ENCODE measurements at places on chromosomes 7 and 10.

GRCh38 chr10:67935223-67935622, 50.8 kb downstream of the SIRT1 start:
- no peak for DNase-seq

DNA sequence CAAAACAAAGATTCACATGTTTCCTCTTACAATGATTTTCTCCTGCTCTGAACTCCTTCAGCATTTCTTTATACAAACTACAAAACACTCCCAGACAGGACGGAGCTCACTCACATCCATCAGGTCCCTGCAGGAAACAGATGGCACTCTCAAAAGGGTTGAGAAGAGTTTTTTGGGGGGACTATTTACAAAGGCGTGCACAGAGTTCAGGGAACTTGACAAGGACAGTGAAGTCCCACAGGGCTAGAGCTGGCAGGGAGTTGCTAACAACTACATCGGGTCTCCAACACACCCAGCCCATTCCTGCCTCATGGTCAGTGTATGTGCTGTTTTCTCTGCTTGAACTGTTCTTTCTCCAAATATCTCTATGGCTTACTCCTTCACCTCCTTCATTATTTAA, 24.7 kb upstream of the YAE1 start:
- DNase-seq = no peak

DNA sequence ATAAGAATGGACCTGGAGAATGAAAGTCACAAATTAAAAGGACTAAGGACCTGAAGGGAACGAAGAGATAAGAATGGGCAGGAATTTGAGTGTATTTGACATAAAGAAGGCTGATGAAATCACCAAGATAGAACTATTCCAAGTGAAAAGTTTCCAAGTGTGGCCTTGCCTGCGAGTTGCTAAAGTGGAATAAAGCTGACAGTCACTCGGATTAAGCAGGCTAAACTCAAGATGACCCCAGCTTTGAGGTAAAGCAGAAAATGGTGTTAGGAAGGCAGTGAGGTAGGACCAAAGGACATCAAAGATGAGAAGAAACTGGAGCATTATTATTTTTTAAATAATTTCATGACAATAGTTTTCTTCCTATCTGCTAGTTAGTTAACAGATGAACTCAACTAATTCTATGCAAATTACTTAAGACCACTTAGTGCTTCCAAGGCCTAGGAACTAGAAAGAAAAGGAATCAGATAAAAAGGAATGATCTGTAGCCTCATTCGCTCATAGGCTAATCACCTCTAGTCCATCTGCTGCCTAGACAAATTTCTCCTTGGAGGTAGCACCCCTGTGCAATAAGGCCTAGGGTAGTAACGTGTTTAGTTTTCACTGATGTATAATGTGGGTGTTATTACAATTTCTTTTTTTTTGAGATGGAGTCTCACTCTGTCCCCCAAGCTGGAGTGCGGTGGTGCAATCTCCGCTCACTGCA, 34.5 kb downstream of the EZH2 start:
- DNase-seq = no peak

GRCh38 chr10:5775685-5776084, 37.5 kb downstream of the GDI2 start:
- DNase-seq = no peak

GRCh38 chr7:157518514-157519175, 181.8 kb downstream of the DNAJB6 start:
- no peak for DNase-seq

GRCh38 chr10:86314616-86315548, 51.7 kb downstream of the GRID1 start:
- DNase-seq = no peak

GRCh38 chr10:76727038-76727437, 910.6 kb downstream of the KCNMA1 start:
- DNase-seq = no peak

DNA sequence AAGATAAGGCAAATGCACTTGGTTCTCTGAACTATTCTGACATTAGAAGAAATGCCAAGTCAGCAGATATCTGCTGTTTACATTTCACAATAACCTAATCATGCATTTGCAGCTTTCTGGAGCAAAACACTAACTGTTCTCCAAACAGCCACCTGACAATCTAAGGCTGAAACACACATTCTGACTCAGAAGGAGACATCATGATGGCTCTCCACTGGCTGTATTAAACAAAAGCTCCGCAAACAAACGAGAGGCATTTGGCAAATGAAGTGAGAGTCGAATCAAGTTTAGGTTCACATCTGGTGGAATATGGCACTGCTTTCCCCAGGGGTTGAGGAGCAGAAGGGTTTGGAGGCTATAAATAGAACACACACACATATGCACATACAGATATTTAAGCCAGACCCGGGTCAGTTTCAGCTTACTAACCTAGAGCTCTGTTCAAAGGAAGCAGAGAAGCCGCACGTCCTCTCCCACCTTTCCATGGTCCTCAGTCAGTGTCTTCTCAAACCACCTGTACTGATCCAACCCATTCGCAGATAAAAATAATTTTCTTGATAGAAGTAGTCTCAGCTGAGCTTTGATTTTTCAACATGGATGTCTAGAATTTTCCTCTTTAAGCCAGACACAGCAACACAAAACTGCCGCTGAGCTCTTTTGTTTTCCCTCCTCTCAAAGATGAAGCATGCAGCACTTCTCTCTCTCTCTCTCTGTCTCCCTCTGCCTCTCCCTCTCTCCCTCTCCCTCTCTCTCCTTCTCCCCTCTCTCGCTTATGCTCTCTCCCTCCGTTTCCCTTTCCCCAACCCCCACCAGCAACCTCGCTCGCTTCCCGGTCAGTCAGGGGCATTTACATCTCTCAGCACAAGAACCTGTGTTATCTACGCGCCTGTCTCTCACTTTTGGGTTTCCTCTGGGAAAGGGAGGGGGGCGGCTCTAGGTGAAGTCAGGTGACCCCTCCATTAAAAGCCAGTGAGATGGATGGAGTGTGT, 682.8 kb downstream of the MAGI2 start:
- DNase-seq = no peak

DNA sequence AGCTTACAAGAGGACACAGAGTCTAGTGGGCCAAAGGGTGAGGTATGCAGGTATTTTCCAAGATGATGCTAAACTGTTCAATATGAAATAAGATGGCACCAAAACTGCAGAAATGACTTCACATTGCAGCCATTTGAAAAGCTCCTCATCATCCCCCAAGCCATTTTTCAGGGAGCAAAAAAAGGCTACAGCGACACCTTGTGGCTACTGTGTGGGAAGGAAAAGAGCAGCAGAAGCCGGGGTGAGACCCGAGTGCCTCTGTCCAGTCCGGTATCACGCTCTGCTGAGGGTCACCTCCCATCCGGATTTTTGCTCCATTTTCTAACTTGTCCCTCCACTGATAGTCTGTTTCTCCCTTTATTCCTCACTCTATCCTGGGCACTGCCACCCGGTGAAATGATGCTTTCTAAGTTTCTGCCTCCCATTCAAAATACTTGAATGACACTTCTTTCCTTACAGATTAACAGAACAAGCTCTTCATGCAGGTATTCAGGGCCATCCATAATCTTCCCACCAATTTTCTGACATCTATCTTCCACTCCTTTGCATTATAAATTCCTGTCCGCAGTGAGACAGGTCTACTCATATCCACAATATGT, 220.2 kb downstream of the DGKI start:
- DNase-seq = peak; percentile 14

- peak; percentile 74 for DNase-seq
These were observed 81.0 kb downstream of the SAMD9 start for GRCh38 chr7:93036807-93037206.

DNA sequence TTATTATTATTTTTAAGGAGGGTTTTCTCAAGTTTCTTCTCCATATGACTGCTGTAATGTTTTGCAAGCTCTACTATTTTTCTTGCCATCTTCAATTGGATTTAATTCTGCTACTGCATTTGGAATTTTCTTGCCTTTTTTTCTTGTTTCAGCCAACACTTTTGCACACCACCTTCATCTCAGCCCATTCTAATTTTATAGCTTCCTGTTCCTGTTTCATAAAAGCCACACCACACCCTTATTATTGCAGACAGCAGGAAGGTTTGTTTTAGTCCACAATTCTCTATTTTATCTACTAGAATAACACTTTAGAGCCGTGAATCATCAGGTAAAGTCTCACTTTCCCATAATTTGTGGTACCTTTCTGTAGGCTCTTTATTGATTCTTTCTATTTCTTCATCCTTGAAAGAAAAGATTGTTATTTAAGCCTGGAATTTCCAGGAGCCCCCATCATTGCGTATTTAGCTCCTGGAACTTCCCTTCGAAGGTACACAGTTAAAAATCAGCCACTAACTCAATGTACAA, 209.3 kb upstream of the TBX20 start:
- no peak for DNase-seq

- DNase-seq = no peak
These were observed 64.8 kb downstream of the SLC16A9 start for GRCh38 chr10:59644841-59645240.

DNA sequence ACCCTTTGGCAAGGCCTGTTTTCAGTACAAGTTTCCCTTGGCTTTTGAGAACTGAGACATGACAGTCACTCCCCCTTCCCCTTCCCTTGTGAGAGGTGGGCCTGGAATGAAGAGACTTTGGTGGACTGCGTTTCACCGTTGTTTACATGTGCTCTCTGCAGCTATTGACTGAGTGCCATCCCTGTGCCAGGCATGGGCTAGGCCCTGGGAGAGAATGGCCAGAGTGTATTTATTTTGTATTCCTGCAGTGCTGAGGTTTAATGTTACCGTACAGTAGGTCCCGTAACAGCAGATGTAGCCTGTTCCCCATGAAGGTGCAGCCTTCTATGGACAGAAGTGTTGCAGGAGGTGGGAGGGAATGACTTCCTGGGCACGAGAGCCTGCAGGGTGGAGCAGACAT, 50.0 kb downstream of the TACR2 start:
- DNase-seq = no peak

DNA sequence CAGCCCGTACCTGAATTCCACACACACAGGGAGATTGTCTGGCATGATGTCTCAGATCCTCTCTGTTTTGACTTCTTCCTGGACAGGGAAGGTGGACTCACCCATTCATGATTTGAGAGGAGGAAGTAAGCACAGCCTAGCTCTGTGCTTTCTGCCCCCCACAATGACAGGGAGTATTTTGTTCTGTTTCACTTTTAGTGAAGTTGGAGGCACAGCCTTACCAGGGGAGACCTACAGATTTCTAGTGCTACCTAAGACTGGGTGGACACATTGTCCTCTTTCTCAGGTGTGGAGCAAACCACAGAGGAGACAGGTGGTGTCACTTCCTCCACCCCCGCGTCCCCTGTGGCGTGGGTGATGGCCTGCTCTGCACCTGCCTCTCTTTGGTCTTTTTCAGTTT, 408.6 kb upstream of the PFKP start:
- no peak for DNase-seq

DNA sequence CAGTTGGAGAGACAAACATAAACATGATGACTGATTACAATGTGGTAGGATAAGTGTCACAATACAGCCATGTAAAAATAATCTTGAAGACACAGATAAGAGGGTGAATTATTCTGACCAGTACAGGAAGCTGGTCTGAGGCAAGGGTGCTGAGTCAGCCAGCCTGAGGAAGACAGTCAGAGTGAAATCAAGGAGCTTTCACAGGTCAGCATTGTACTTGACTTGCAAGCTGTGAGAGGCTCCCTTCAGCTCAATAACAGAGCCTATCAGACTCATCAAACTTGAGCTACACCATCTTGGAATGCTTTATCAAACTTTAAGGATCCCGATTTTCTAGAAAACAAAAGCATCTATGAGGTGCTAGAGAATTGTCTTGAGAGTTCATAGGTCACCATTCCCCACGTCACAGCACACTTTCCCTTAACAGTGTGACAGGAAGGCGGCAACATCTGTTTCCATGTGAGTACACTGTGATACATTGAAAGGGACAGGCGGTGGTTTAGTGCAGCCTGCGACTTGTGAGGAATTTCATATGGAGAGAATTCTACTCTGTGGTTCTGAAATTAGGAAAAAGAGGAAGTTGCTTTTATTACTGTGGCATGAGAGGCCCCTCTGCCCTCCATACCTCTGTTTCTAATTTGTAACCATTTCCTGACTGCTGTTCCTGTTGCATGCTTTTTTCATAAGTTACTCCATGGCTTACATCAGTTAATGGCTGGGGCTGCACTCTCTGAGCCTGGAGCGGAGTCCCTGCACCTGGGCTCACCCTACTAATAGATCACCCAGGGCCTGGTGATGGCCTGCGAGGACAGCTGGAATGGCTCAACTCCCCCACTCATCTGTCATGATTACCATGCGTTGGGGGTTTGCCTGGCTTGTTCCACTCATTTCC, 417.1 kb downstream of the SUGCT start:
- no peak for DNase-seq

- DNase-seq = no peak
These were observed 14.0 kb upstream of the GPR37 start for GRCh38 chr7:124779620-124780019.

DNA sequence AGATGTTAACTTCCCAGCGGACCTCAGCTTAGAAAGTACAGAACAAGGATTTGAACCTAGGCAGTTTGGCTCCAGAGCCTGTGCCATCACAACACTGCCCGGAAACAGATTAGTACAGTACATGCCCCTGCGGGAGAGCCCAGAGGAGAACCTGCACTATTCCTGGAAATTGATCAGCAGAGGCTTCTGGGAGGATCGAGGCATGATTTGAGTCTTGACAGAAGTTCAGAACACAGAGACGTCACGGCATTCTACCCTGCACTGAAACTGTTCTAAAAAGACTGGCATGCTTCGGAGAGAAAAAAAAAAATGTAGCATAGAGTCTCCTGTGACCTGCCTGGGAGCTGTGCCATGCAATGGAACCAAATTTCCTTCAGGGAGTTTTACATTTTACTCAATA, 9.2 kb upstream of the IL6 start:
- DNase-seq = no peak

GRCh38 chr10:48776528-48776927, 91.9 kb downstream of the WDFY4 start:
- no peak for DNase-seq

DNA sequence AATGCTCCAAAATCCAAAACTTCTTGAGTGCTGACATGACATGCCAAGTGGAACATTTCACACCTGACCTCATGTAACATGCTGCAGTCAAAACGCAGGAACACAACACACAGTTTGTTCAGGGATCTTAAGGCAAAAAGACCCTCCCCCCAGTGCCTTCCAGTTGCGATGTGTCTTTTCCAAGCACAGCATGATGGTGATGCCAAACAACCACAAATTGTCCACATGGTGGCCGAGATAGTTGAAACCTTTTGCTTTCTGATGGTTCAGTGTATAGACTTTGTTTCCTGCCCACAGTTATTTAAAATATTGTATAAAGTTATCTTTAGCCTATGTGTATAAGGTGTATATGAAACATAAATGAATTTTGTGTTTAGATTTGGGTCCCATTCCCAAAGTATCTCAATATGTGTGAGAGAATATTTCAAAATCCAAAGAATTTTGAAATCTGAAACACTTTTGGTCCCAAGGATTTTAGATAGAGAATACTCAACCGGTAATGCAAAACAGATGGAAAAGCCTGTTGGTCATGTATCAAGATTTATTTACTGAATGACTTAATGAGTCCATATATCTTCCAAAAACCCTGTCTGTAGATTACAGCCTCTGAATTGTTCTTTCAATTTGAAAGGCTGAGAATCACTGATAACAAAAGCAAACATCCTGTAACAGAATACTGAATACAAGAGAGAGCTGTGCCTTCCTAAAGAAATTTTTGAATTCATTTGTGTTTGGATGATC, 93.4 kb upstream of the OIT3 start:
- no peak for DNase-seq

All from stimulated activated effector memory CD8-positive, alpha-beta T cell treated with anti-CD3 and anti-CD28 coated beads, Interleukin-12 subunit alpha, Interleukin-12 subunit beta, amount 100 ng/mL, for 72 hours (primary cell).